ENCODE measurements at places on chromosomes 11 and 22.

GRCh38 chr11:76605338-76606074, 65.0 kb downstream of the LRRC32 start:
- DNase-seq: no peak

GRCh38 chr11:62957147-62957546, 27.6 kb downstream of the SLC22A6 start:
- DNase-seq: no peak

DNA sequence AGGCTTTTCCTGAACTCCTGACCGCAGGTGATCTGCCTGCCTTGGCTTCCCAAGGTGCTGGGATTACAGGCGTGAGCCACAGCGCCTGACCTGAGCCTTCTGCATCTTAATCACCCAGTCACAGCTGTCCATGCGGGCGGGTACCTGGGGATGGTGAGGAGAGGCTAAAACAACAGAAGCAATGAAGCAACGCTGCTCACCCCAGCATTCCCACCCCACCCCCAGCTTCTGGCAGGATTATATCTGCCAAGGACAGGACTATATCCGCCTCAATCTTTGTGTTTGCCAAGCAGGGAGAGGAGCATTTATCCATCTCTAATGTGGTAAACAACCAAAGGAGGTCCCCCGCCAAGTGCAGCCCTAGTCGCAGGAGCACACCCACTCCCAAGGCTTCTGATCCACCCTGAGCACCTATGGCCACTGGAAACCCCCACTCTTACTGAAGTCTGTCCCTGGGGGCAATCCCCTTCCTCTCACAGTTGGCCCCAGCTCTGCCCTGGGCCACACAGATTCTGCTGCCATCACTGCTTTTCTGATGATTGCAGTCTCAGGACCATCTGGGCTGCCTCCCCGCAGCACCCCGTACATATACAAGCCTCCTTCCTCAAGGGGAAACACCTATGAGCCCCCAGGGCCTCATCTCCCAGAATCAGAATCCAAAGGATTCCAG, 8.8 kb upstream of the LGALS2 start:
- DNase-seq: no peak

DNA sequence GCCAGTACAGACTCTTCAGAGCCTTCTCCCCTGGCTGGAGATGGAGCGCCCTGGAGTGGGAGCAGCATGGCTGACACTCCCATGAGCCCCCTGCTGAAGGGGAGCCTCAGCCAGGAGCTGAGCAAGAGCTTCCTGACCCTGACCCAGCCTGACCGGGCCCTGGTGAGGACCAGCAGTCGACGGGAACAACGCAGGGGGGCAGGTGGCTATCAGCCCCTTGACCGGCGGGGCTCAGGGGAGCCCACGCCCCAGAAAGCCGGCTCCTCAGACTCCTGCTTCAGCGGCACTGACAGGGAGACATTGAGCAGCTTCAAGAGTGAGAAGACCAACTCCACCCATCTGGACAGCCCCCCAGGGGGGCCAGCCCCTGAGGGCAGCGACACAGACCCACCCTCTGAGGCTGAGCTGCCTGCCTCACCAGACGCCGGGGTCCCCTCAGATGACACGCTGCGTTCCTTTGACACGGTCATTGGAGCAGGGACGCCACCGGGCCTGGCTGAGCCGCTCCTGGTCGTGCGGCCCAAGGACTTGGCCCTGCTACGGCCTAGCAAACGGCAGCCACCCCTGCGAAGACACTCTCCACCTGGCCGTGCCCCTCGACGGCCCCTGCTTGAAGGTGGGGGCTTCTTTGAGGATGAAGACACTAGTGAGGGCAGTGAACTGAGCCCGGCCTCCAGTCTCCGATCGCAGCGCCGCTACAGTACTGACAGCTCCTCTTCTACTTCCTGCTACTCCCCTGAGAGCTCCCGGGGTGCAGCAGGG, 2.6 kb downstream of the PCNX3 start:
- DNase-seq: no peak

GRCh38 chr11:85167038-85167437, 460.1 kb downstream of the DLG2 start:
- DNase-seq: no peak

DNA sequence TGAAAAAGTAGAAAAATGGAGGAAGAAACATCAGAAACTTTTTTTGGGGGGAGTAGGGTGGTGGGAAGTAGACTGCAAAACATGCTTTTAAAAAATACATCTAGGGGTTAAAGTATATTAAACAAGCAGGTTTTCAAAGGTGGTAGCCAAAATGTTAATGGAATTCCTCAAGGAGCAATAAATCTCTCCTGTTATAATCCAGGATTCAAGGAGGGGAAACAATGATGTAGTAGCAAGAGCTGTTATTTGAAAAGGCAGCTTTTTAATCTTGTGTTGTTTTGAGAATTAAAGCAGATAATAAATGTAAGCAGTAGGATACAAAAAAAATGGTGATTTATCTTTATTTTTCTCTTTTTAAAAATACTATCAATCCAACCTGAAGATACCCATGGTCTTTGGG, 736.5 kb upstream of the CCDC90B start:
- no peak for DNase-seq

- DNase-seq: no peak
These were observed 90.4 kb downstream of the SERGEF start for GRCh38 chr11:17922416-17922788.

GRCh38 chr11:95134491-95134890, 44.8 kb downstream of the ENDOD1 start:
- no peak for DNase-seq

DNA sequence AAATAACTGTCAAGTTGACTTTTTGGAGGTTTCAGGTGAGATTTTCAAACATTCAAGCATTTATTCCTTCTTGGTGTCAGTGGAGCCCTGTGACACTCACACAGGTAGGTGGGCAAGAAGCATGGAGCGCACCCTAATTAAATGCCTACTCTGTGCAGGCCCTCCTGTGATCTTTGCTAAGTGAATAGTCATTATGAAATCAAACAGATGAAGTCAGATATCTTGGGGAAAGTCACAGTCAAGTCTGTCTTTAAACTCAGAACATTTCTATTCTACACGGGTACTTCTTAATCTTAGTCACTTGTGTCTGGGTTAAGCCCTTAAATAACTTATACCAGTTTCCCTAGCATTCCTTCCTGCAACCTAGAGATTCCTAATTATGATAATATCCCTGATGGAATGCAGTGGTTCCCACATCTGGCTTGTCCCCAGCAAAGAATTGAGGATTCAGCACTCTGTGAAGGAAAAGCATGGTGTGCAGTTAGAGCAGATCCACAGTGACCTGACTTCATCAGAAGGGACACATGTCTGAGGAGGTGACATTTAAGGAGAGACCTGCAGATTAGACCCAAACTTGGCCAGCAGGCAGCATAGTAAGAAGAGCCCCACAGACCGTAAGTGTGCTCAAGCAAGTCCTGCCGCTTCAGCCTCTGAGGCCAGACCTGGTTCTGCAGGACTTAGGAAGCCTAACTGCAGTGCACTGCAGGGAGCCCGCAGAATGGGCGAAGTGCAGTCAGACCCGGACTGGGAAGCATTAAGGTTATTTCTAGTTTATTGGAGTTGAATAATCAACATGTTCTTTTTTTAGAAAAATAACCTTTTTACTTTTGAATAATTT, 85.3 kb upstream of the GAL start:
- no peak for DNase-seq

- DNase-seq: no peak
These were observed 96.5 kb upstream of the APOA1 start for GRCh38 chr11:116933961-116934360.

- DNase-seq: no peak
These were observed 135.6 kb downstream of the RAB38 start for GRCh38 chr11:88039476-88040147.

- DNase-seq: no peak
These were observed 86.7 kb upstream of the DDI1 start for GRCh38 chr11:103949781-103950180.
